ENCODE measurements at places on chromosomes 16 and 17.

- no peak for DNase-seq
Measured at GRCh38 chr17:6666077-6666521, 14.5 kb downstream of the C17orf100 start.

GRCh38 chr17:37743875-37744632 lies 805 bp downstream of the HNF1B start:
- DNase-seq, result peak; percentile 11

DNA sequence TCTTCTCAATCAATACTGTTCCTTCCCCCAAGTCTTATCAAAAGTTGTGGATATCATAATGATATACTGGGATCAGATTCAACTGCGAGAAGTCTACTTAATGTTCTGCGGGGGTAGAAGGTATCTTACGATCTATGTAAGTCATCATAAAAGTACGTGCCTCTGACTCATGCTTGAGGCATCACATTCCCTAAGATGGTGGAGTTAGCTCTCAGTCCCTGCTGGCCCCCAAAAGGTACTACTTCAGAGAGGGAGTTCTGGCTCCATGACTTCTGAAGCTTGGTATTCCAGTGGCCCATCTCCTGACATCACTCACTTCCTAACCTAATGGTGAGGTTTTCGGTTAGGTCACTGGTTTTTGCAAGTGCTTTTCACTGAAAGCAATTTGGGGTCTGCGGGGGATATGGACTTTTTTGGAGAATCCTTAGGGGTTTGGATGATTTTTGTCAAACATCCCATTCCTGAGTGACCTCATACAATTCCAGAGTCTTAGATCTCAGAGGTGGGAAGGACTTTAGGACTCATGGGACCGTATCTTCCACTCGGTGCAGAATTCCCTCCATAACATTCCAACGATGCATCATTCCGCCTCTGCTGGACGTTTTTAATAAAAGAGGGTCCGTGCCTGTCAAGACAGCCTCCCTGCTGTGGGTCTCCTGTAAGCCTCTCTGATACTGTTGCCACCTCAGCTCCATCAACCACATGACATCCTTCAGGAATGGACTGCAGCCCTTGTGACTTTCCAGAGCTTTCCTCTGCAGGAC lies 74.3 kb downstream of the DYNLRB2 start:
- no peak for DNase-seq

DNA sequence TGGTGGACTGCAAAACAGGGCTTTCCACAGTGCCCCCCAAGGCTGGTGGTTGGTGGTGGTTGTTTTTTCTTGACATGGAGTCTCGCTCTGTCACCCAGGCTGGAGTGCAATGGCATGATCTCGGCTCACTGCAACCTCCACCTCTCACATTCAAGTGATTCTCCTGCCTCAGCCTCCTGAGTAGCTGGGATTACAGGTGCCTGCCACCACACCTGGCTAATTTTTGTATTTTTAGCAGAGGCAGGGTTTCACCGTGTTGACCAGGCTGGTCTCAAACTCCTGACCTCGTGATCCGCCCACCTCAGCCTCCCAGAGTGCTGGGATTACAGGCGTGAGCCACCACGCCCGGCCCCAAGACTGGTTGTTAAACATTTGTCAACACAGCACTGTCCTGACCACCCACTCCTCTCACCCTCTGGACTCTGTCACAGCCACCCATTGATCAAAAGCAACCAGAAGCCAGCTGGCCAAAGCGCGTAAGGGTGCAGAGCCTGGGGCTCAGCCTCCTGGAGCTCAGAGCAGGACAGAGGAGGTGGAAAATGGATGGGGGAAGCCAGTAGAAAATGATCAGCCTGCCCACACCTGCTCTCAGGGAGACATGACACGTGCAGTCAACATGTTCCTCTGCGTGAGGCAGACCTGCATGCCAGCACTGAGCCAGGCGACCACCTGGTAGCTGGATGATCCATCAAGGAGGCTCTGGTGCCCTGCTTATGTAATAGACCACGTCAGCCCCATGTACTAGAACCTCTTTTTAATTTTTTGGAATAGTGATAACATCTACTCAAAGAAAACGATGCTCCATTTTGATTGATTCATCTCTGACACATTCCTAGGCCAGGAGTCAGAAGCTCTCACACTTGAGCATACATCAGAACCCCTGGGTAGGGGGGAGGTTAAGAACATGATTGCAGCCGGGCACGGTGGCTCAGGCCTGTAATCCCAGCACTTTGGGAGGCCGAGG lies 14.8 kb upstream of the OSGIN1 start:
- no peak for DNase-seq

DNA sequence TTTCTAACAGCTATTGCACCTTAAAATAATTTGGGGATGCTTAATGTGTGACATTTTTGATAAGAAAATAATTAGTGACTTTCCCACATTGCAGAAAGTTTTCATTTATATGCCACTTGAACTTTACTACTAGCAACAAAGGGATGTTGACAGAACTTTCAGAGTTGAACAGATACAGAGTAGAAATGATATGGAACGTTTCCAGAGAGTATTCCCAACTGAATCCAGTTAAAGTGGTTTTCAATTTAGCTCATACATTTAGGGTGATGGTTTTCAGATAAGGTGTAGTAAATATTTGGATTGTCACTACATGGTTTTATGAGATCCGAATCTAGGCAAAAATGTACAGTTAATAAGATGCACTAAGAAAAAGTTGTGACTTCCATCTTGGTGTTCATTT lies 17.3 kb downstream of the MAP2K4 start:
- DNase-seq, result no peak

GRCh38 chr17:266219-266618 lies 84.8 kb upstream of the DOC2B start:
- no peak for DNase-seq

DNA sequence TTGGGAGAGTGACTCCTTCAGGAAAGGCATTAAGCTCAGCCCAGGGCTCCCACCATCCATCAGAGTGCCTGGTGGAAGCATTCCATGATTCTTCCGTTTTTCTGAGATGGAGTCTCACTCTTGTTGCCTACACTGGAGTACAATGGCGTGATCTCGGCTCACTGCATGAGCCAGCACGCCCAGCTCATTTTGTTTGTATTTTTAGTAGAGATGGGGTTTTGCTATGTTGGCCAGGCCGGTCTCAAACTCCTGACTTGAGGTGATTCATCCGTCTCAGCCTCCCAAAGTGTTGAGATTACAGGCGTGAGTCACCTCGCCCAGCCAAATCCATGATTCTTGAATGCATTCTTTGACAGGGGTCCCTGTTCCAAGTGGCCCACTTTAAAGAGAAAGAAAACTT lies 23.1 kb downstream of the MIS12 start:
- DNase-seq, result no peak

DNA sequence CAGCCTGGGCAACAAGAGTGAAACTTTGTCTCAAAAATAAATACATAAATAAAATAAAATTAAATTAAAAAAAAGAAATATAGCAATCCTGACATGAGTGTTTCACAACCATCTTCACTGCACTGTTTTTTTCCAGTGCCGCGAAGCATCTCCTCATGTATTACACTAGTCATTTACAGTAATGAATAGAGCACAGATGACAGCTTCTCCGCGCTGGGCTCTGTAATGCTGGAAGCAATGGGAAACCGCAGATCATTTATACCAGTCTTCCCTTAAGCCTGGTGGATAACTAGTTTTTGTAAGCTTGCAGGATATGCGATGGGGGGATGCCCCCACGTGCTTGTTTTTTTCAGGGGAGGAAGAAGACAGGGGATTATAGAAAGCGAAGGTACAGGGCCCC lies 86.9 kb downstream of the MYH13 start:
- DNase-seq, result no peak

DNA sequence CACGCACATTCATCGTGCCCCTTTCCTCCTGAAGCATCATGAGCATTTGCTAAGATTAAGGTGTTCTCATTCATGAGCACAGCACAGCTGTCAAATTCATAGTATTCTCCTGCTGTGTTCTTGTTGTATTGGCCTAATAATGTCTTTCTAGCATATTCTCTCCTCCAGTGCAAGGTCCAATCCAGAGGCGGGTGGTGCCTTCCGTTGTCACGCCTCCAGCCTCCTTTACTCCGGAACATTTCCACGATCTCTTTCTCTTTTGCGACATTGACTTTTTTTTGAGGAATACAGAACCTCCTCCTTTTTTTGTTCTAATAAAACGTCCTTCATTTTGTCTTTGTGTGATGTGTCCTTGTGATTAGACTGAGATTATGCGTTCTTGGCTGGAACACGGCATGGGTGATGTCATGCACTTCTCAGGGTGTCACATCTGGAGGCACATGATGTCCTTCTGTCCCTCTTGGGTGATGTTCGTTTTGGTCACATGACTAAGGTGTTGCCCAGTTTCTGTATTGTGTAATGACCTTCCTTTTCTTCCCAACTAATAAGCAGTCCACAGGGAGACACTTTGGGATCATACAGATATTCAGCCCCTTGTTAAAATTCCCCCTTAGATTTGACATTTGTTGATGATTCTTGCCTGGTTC lies 66.3 kb downstream of the CLEC16A start:
- DNase-seq, result no peak

- DNase-seq, result no peak
Measured at GRCh38 chr17:5055543-5055942, 20.3 kb upstream of the SLC52A1 start.

- no peak for DNase-seq
Measured at GRCh38 chr17:49387498-49388289, 25.6 kb upstream of the ZNF652 start.

GRCh38 chr17:2198927-2199326 lies 104.7 kb downstream of the SMG6 start:
- no peak for DNase-seq

DNA sequence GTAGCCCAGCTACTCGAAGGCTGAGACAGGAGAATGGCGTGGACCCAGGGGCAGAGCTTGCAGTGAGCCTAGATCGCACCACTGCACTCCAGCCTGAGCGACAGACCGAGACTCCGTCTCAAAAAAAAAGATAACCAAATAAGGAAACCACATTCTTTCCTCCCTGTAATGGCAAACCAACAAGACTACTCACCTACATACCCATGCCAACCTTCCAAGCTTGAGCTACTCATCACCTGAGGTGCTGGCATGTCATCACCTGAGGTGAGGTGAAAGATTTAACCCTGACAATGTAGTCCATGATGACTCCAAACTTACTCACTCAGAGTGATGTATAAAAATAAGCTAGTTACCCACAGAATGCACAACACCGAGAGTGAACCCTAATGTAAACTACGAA lies 85.2 kb downstream of the SMG6 start:
- no peak for DNase-seq

DNA sequence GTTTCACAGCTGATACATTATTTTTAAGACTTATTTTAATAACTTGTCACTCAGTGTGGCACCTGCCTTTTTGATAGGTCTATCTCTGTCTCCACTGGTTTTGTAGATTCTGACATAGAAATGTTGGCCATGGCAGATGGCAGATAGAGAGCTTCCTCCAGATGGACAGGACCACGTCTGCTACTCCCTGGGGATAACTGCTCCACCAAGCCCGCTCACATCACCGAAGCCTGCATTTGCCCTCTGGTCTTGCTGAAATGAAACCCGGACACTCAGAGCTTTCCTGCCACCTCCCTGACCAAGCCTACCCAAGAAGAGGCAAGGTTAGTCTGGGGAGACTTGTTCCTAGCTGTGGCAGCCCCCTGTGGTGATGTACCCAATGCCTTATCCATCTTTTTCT lies 16.4 kb upstream of the HAP1 start:
- no peak for DNase-seq

- no peak for DNase-seq
Measured at GRCh38 chr17:42274253-42274542, 2.0 kb downstream of the STAT5B start.

GRCh38 chr17:57355090-57355859 lies 99.0 kb downstream of the MSI2 start:
- DNase-seq, result no peak

GRCh38 chr16:85667261-85667660 lies 21.5 kb downstream of the GINS2 start:
- DNase-seq, result no peak

- DNase-seq, result no peak
Measured at GRCh38 chr17:40176754-40177110, 538 bp upstream of the RAPGEFL1 start.

DNA sequence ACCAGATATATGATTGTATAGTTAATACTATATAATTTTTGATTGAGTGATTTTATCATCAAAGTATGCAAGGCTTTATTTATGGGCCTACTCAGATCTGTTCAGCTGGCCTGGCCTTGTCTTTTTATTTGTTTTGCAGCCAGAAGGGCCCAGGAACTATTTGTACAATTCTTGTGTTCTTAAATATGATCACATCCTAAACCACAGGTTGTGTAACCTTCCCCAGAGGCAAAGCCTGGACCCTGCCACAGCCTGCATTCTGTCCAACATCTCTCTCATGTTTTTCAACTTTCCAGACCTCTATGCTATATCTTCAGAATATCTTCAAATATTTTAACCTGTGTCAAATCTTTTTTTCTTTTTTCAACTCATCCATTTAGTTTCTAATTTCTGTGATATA lies 410.4 kb upstream of the MON1B start:
- DNase-seq, result no peak

DNA sequence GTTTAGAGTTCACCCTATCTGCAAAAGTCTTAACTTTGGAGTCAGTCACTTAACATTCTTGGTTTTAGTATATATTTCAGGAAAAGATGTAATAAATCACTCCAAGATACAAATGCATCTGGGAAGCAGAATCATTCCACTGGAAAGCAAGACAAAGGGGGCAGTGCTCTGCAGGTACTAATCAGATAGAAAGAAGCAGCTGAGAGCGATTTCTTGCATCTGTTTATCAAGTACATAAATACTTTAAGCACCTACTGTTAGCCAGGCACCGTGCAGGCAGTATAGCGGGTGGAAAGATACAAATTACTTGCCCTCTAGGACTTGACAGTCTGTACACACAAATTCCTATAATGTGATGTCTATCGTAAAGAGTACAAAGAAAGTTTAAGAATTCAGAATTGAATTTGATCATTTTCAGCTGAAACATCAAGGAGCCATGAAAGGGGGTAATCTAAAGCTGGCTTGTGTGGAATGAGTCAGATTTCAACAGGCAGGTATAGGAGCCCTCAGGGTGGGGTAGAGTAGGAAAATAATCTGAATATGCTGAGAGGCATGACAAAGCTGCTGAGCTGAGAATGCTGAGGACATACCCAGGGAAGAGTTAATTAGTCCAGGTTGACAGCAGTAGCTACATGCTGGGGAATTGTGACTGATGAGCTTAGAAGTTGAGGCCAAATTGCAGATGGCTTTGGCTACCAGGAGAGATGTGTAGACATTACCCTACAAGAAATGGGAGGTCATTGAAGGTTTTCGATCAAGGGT lies 110.2 kb downstream of the CA10 start:
- DNase-seq, result no peak
